ENCODE measurements at places on chromosomes 3 and 15.
A peak's percentile ranks its signal among the peaks of the same experiment; 100 is the strongest.

DNA sequence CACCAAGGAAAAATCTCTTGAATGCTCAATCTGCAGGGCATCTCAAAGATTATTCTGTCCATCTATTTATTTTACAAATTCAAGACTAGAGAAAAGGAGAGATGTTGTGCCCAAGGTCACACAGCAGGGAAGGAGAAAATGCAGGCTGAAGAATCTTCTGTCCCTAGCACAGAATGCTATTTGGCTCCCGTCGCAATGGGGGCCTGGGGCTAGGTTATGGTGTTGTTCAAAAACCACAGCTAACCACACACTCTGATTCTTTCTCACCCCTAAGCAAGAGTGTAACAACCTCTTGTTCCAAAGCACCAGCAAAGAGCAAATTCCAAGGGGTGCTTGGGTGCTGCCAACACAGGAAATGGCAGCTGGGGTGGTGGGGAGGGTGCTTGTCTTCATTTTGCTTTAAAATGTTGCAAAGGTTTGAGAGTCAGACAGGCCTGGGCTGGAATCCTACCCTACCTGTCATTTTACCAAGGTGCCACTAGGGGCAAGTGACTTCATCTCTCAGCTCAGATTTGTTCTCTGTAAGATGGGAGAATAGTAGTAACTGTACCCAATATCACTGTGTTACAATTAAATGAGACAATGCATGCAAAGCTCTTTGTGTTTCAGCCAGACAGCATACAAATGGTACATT is 112.5 kb downstream of the ADAMTS9 start:
- DNase-seq = no peak

- DNase-seq = no peak
Observed at GRCh38 chr15:40323953-40324937, 753 bp downstream of the INAFM2 start.

GRCh38 chr15:65641768-65642475 is 20.2 kb downstream of the SLC24A1 start:
- no peak for DNase-seq

DNA sequence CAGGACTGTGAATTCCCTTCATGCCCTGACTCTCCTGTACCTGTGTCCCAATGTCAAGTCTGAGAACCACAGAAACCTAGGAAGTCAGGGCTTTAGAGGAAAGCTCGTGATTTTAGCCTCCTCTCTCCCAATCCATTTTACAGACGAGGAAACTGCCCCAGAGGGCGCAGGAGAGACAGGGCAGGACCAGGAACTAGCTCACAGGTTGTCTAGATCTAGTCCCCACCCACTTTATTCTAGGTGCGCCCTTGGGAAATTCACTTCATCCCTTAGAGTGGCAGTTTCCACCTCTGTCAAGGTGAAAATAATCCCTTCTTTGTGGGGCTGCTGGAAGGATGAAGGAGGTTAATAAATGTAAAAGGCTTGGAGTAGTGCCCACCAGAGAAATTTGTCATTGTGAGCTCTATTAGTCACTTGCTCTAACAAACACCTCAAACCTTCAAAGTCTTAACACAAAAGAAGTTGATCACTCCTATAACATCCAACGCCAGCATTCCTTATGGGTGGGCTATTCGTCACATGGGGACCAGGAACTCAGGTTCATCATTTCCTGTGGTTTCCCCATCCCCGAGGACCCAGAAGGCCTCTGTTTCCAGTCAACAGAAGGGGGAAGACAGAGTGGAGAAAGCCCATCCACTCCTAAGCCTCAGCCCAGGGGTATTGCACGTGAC is 282.3 kb downstream of the XXYLT1 start:
- no peak for DNase-seq

- DNase-seq = no peak
Observed at GRCh38 chr3:153357436-153357835, 195.4 kb downstream of the RAP2B start.

DNA sequence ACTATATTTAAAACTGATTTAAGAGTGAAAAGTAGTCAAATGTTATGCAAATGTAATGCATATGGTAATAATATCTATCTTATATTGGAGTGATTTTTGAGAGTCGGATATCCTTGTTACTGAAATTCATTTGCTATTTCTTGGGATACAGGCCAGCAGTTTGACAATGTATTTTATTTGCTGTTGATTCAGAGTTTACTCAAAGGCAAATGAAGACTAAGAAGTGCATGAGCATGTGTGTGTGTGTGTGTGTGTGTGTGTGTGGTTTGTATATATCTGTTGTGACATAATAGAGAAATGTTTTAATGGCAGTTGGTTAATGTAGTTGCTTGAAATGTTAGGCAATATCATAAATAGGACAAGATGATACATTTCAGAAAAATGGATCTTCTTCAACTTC is 39.0 kb downstream of the UNC13C start:
- DNase-seq = no peak

- no peak for DNase-seq
Observed at GRCh38 chr3:176651622-176652021, 545.7 kb downstream of the TBL1XR1 start.

DNA sequence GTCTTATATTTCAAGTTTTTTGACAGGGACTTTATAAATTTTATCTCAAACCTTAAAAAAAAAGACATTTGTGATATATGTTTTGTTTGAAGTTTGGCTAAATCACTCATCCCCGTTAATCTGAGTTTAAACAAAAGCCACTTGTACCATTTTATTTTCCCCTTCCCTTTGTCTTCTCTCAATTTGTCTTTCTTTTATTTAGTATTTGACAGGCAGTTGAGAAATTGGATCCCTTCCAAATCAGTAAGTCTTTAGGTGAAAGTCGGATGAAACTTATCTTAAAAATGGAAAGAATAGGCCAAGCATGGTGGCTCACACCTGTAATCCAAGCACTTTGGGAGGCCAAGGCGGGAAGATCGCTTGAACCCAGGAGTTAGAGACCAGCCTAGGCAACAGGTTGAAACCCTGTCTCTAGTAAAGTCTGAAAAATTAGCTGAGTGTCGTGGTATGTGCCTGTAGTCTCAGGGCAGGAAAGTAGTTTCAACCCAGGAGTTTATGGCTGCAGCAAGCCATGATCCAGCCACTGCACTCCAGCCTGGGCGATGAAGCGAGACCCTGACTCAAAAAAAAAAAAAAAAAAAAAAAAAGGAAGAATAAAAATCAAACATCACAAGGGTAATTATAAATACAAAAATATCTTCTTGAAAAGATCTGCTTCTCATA is 394.6 kb upstream of the TPM1 start:
- DNase-seq = no peak

DNA sequence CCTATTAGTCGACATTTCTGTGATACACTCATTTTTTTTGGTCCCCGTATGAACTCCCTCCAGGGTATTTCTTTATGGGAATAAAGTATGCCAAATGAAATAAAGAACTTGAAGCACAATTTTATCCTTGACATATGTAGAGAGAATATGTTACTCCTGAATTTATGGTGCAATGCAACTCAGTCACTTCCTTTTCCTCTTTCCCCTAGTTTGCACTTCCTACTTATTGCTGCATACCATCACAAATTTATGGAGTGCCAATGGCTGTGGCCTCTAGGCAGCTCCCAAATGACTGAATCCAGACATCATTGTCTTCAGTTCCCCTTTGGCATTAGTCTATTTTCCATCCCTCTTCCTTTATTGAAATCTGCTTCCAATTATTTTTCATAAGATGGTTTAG is 403.5 kb downstream of the FHIT start:
- DNase-seq = no peak

- DNase-seq = no peak
Observed at GRCh38 chr15:87877822-87878542, 378.6 kb downstream of the NTRK3 start.

DNA sequence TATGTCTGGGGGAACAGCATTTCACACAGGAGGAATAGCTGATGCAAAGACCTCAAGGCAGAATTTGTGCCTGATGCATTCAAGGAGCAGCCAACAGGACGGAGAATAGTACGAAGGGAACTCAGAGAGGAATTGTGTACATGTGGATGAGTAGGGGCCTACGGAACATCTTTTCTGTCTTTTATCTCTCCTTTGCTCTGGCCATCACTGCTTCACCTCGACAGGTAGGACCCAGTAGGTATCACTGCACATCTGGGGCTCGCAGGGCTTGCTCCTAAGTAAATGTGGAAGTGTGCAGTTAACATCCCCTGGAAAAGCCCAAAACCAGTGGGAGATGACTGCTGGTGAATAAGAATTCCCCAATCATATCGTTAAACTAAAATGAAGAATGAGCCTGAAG is 56.4 kb upstream of the POU1F1 start:
- no peak for DNase-seq

DNA sequence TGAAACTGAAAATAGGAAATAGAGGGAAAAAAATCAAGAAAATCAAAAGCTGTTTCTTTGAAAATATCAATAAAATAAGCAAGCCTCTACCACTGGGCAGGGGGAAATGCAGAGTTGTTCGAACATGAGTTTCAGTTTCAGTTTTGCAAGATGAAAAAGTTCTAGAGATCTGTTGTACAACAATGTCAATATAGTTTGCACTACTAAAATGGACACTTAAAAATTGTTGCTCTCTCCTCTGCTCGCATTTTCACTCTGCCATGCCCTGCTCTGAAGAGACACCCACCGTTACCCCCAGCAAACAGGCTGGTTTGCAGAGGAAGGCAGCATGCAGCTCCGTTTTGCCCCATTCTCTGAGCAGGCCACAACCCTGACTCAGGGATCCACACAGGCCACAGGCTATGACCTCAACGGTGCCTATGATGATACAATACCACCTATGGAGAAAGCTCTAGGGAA is 64.5 kb downstream of the ZNF148 start:
- peak; percentile 29 for DNase-seq

DNA sequence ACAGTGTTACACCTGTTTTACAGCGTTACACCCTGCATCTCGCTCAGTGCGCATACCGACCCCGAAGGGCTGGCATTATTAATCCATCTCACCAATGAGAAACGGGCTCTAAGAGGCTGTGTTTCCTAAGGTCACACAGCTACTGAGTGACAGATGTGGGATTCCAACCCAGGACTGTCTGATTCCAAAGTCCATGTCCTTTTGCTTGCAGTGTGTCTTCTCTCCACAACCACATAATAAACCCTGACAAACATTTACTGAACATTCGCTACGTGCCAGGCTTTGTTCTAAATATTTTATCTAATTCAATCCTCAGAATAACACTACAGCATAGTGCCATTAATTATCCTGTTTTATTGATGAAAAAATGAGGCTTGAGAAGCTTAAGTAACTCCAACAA is 79.1 kb downstream of the RAB11A start:
- DNase-seq = no peak

DNA sequence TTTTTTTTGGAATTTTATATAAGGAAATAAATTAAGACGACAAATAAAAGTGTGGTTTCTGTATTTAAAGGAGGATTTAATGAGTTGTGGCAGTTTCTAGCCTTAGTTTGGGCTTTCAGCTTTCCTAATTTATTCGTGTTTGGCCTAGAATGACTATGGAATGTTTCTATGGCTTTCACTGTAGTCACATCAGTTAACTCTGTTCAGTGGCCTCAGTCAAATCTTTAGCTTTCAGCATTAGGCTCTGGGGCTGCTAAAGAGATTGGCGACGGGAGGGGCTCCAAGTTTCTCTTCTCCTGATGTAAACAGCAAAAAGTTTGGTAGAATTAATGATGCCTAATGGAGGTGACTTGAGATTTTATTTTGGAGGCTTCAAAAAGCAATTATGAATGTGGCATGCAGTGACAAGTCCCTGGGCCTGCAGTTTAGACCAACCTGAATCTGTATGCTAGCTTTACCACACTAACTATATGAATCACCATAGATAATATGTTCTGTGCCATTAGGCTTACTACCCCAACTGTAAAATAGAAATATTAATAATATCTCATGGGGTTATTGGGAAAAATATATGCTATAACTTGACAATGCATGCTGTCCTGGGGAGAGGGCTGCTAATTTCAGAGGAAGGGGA is 47.1 kb upstream of the ADGRG7 start:
- no peak for DNase-seq
